ENCODE measurements at places on chromosomes 1 and 21.

- no peak for DNase-seq
Measured at GRCh38 chr1:187928288-187928687, 1099.5 kb downstream of the PLA2G4A start.

DNA sequence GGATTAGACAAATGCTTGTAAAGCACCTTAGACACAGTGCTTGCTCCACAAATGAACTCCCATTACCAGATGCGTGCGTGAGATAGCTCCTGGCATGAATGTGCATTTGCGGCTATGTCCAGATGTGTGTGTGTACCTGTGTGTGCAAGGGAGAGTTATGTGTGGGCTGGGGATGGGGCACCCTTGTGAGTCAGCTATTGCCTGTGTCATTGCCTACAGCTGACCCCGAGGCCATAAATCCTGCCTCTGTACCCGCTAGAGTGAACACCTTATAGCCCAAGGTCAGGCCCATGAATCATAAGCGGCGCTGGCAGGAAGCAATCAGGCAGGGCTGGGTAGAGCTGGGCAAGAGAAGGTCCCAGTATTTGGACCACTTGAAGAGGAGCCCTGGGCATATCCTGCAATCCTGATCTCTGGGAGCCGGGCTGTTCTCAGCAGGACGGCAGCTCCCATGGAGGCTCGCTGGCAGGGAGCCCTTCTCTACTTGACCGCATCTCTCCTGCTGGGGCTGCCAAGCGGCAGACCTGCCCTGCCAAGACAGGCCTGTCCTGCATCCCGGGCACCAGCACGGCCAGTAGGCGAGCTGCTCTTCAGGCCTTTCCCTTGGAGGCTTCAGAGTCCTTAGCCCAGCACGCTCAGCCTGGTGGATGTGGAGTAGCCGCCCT lies 86.4 kb downstream of the TMEM53 start:
- no peak for DNase-seq

DNA sequence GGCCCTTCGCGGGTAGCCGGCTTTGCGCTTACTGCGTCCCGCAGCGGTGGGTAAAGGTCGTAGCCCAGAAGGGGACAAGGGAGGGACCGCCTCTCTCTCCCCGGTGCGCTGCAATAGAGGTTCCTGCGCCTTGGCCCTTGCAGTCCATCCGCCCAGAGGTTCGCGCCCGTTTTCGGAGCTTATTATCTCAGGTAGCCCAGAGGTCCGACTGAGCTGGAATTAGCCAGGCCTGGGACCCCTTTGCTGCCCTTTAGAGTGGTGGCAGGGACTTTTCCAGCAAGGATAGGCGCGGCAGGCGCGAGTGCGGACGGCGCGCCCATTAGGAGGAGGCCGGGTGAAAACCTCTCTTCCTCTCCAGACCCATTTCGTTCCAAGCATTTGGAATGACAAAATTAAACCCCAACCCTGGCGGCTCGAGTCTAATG lies 5.0 kb downstream of the LHX4 start:
- DNase-seq: no peak

DNA sequence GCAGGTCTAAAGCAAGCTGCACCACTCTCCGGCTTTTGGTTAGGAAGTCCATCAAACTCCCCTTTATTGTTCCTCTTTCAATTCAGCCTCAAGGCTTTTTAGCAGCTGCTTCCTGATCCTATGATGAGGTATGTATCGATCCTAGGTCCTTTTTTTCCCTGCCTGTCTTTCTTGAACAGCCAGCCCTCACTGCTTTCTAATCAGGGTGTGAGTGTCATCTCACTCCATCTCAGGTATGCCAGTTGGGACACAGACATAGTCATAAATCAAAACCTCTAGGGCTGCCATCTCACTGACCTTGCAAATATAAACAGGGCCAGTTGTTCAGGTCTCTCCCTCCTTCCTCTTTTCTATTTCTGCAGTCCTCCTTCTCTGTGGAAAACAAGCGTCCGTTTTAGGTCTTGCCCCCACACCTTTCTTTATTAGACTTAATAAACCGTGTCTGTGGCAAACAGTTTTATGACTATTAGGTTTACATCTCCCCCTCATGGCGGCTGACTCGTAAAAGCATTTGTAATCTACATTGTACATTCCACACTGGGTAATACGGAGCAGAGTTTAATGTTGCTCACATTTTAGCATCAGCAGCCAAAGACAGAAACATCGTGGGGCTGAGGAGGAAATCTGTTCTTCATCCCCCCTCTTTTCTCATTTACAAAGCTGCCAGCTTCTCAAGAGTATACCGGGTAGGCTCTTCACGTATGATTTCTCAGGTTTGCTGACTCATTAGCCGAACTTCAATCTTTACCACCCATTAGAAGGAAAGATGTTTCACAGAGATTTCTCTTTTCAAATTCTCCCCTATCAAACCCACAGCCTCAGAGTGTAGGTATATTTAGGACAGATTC lies 11.6 kb downstream of the STYXL2 start:
- DNase-seq: no peak

GRCh38 chr1:17683598-17683997 lies 71.5 kb upstream of the ACTL8 start:
- no peak for DNase-seq

DNA sequence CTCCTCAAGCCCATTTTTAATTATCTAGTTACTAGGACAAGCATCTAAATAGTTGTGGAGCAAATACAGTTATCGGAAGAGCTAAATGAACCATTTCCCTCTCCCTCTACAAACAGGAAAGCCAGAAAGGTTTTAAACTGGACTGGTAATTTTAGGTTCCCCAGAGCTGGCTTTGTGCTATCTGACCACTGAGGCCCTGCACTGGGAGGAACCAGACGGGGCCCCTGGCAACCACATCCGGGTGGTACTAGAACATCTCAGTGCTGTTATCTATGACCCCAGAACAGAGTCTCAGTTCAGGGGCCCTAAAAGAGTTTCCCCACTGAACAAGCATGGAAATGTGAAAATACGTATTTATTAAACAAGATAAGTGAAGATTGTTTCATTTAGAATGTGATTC lies 7.7 kb upstream of the RSPH1 start:
- no peak for DNase-seq

- no peak for DNase-seq
Measured at GRCh38 chr1:161738627-161739287, 10.8 kb upstream of the DUSP12 start.

- no peak for DNase-seq
Measured at GRCh38 chr1:160080381-160081100, 797 bp upstream of the KCNJ9 start.

- no peak for DNase-seq
Measured at GRCh38 chr1:58183286-58183685, 363.2 kb downstream of the OMA1 start.

DNA sequence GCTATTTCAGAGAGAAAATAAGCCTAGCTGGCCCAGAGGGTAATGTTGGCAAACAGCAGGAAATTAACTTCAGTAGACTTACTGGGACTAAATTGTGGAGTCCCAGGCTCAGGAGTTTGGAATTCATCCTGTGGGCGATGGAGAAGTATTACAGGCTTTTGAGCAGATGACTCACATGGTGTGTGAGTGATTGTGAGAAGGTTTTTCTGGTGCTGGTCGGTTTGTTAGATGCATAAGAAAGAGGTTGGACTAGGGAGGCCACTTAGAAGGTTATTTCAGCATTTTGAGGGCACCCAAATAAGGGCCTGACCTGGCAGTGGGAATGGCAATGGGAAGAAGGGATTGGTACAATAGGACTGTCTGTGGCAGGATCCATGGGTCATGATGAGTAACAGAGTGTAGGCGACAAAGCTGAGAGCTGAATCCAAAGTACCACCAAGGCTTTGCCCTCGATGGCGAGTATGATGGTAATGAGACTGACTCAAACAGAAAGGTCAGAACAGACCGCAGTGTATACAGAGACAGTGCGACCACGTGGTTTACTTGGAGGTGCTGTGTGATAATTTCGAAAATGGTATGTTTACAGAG lies 69.2 kb upstream of the KIF26B start:
- DNase-seq: no peak

- no peak for DNase-seq
Measured at GRCh38 chr1:222454782-222455181, 93.1 kb downstream of the HHIPL2 start.

- no peak for DNase-seq
Measured at GRCh38 chr1:182684116-182684828, at the start of gene RGS8. RGS8 (minus strand) TSS chr1:182684587; CDS start chr1:182669649, 14,938 bp downstream.

DNA sequence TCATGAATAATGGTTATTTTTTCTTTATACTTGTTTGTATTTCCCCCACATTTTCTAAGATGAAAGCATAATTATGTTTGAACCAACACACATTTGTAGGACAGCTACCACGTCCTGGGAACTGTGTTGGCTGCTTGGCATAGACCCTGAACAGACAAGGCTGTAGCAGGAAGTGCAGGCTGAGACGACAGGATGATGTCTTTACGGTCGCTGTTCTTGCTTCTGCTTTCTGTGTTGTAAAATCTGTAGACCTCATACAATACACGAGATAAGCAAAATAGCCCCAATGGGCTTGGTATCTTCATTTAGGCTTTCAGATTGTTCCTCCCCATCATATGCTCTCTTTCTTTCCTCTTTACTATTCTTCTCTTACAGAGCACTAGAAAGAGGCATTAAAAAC lies 23.3 kb upstream of the OTUD3 start:
- no peak for DNase-seq

- no peak for DNase-seq
Measured at GRCh38 chr1:44694863-44695478, 20.5 kb downstream of the ARMH1 start.

All from esophagus squamous epithelium (tissue), 5 donors.